ENCODE measurements at places on chromosomes 4 and X. TPM values are rescaled to one million over a fixed set of nuclear protein-coding genes. Genes with fewer than 3 reads are reported as not detected.

SPOCK3 gene
- total RNA-seq = 0.77 TPM

EDA2R gene
- total RNA-seq = 2.5 TPM

TEC gene
- 2.9 TPM for total RNA-seq

MSL3 gene
- 16.5 TPM for total RNA-seq

NFXL1 gene
- 9.8 TPM for total RNA-seq

GRCh38 chrX:53494436-53494835, 60.3 kb upstream of the HSD17B10 start:
- no peak for DNase-seq

- DNase-seq = no peak
Observed at GRCh38 chr4:66273110-66273509, 602.8 kb upstream of the EPHA5 start.

DNA sequence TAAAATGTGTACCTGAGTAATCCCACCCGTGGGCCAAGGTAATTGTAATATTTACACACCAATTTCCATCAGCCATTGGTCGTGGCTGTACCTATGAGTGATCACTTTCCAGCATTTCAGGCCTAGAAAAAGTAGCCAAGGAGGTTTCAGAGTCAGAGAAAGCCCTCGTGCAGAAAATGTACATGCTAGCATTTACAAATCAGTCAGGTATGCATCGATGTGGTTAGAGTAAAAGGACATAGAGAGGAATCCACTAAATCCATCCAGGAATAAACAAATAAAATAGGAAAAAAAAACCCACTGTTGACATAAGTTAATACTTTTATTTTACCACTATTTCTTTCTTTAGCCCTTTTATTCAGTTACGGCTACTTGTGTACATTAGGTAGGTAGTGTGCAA, 256.8 kb downstream of the TRIML1 start:
- no peak for DNase-seq

DNA sequence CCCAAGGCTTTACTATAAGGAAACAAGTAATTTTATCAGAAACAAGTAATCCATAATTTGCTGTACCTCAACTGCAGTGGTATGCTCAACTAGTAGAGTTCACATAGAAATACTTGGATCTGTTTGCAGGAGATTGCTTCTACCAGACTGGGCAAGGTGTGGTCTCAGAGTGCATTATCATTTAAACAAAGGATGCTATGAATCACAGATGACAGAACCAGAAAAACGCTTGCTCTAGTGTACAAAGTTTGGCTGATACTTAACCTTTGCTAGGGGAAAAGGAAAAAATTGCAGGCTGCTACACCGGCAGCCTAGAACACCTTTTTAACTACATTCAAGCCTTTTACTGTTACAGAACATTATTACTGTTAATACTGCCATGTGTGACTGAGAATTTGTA, 97.1 kb downstream of the ENOX2 start:
- no peak for DNase-seq

GRCh38 chr4:187158003-187158402, 434.3 kb upstream of the FAT1 start:
- no peak for DNase-seq

DNA sequence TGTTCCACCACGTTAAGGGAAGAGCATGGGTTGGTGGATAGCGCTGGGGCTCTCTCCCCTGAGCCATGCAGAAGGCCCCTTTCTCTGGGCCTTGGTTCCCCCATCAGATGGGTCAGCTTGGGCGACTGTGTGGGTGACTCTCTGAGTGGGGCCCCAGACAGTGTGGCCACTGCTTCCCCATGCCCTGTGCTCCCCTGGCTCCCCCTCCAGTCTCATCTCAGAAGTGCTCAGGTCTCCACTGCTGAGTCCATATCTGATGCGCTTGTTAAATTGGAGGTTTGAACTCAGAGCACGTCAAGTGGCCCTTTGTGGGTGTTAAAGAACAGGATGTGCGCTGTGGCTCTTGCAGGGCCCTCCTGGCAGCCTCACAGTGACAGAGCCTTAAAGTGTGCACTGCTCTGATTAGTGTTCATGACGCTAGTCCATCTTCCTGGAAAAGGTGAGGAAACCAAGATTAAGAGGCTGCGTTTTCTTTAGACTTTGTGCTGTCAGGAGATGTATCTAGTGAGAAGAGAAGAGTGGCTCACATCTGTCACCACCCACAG, 59.8 kb downstream of the NELFA start:
- DNase-seq = no peak

Data from colonic mucosa (tissue), 4 donors.